ENCODE measurements at places on chromosomes 16 and 17. TPM values are rescaled to one million over a fixed set of nuclear protein-coding genes. Genes with fewer than 3 reads are reported as not detected.

ZNF597 gene
- total RNA-seq = 2.4 TPM

PRSS33 gene
- 0.15 TPM for total RNA-seq

IRX5 gene
- total RNA-seq = not detected

CARD14 gene
- not detected for total RNA-seq

UNC45B gene
- total RNA-seq = not detected

TBX21 gene
- 37.8 TPM for total RNA-seq

FAM20A gene
- not detected for total RNA-seq

EFNB3 gene
- not detected for total RNA-seq

SOST gene
- total RNA-seq = not detected

GRCh38 chr17:48392857-48393256 lies 37.2 kb downstream of the SKAP1 start:
- H3K4me1 ChIP-seq = no peaks in the 10 kb centered on the region
- no peak for DNase-seq
- no peaks in the 10 kb centered on the region for H3K27me3 ChIP-seq

DNA sequence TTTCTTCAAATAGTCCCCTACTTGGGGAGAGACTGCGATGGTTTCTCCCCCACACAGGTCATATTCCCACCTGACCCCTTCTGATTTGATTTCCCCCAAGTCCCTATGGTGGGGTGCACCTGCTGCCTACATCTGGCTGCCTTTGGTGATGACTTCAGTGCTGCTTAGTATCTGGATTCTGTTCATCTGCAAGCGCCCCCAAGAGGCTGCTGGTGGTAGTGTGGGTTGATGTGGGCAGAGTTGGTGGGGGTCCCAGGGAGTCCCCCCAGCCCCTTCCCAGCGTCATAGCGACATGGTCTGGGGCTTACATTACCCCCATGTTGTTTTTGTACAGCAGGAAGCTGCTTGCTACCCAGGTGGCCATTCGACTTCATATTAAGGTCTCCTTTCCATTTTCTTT lies 99.2 kb downstream of the NTN1 start:
- H3K27me3 ChIP-seq = peaks cover 3% of the 10 kb centered on the region
- no peaks in the 10 kb centered on the region for H3K36me3 ChIP-seq
- no peak for DNase-seq
- H3K4me1 ChIP-seq = no peaks in the 10 kb centered on the region

- no peak overlapping the region for H3K27ac ChIP-seq
- H3K36me3 ChIP-seq = peaks cover 10% of the 10 kb centered on the region
- peak overlapping the region; percentile 37 for H3K4me3 ChIP-seq
These were observed 2.3 kb downstream of the DLG4 start for GRCh38 chr17:7217113-7217987.

- peaks cover 57% of the 10 kb centered on the region for H3K36me3 ChIP-seq
- no peaks in the 10 kb centered on the region for H3K27me3 ChIP-seq
- H3K4me1 ChIP-seq = peaks cover 59% of the 10 kb centered on the region
- peak overlapping the region; percentile 65 for H3K27ac ChIP-seq
- peak overlapping the region; percentile 32 for H3K4me3 ChIP-seq
These were observed 21.7 kb downstream of the USP36 start for GRCh38 chr17:78818932-78819331.

DNA sequence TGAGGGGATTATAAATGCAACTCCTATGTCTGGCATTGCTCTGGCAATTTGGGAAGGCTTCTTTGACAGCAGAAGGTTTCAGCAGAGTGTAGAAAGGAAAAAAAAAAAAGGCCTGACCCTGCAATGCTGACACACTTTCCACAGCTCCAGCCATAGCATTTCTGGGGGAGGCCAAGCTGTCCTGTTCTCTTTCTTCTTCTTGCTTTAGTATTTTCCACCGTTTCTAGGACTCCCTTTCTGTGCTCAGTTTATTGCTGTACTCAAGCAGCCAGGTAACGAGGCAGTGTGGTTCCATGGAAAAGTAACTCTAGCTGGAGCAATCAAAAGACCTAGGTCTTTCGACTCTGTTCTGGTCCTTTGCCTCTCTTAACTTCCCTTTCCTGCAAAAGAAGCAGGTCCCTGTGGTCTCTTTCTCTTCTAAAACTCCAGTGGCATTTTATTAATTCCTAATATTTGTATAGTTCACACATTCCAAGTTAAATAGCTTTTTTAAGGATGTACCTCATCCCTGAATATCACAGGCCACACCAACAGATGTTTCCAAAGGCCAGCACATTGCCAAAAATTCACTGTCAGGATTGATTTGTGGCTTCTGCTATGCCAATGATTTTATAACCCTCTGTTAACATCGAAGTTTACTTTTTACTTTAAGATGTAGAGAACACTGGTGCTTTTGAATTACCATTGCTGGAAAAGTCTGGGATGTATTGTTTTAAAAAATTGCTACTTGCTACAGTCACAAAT lies 90.3 kb upstream of the BCAR1 start:
- H3K4me1 ChIP-seq = no peaks in the 10 kb centered on the region
- DNase-seq = no peak
- H3K27ac ChIP-seq = no peak overlapping the region
- H3K36me3 ChIP-seq = no peaks in the 10 kb centered on the region
- H3K27me3 ChIP-seq = no peaks in the 10 kb centered on the region

- H3K4me1 ChIP-seq = no peaks in the 10 kb centered on the region
- H3K27ac ChIP-seq = no peak overlapping the region
- H3K4me3 ChIP-seq = no peak overlapping the region
- no peak for DNase-seq
These were observed 95.3 kb upstream of the CRHR1 start for GRCh38 chr17:45688820-45689219.

DNA sequence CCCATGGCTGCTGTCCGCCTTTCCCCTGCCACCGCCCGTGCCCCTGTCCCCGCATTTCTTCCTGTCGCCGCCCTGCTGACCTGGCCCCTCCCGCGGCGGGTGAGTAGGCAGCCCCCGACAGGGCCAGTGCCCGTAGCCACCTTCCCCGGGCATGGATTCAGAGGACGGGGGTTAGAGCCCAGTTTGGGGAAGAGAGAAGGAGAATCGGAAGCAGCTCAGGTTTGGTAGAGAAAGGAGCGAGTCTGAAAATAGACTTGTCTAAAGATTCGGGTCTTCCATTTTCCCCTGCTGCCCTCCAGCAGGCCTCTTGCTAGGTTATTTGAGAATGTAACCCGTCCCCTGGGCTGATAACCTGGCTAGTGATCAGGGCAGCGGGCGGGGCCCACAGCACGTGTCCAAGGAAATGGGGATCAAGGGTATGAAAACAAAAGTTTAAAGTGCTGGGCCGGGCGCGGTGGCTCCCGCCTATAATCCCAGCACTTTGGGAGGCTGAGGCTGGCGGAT lies 7.9 kb upstream of the CLDN9 start:
- peak overlapping the region; percentile 59 for H3K27ac ChIP-seq
- no peaks in the 10 kb centered on the region for H3K36me3 ChIP-seq
- DNase-seq = no peak
- no peaks in the 10 kb centered on the region for H3K27me3 ChIP-seq
- peaks cover 22% of the 10 kb centered on the region for H3K4me1 ChIP-seq
- H3K4me3 ChIP-seq = no peak overlapping the region

GRCh38 chr17:36504156-36504545 lies 17.7 kb downstream of the ZNHIT3 start:
- no peaks in the 10 kb centered on the region for H3K4me1 ChIP-seq
- H3K27me3 ChIP-seq = no peaks in the 10 kb centered on the region
- peaks cover 4% of the 10 kb centered on the region for H3K36me3 ChIP-seq

DNA sequence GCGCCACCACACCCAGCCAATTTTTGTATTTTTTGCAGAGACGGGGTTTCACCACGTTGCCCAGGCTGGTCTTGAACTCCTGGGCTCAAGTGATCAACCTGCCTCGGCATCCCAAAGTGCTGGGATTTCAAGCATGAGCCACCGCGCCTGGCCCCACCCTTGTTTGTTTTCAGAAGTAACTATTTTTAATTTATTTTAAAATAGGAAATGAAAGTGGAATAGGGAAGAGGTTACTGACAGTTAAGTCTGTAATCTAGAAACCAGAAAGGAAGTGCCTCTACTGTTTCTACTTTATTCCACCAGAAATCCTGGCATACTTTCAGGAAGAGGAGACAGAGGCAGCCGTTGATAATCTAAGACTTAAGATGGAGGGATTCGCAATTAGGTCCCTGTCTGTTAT lies 225.6 kb downstream of the TANC2 start:
- no peak overlapping the region for H3K4me3 ChIP-seq
- no peak overlapping the region for H3K27ac ChIP-seq
- no peaks in the 10 kb centered on the region for H3K36me3 ChIP-seq
- H3K4me1 ChIP-seq = no peaks in the 10 kb centered on the region

DNA sequence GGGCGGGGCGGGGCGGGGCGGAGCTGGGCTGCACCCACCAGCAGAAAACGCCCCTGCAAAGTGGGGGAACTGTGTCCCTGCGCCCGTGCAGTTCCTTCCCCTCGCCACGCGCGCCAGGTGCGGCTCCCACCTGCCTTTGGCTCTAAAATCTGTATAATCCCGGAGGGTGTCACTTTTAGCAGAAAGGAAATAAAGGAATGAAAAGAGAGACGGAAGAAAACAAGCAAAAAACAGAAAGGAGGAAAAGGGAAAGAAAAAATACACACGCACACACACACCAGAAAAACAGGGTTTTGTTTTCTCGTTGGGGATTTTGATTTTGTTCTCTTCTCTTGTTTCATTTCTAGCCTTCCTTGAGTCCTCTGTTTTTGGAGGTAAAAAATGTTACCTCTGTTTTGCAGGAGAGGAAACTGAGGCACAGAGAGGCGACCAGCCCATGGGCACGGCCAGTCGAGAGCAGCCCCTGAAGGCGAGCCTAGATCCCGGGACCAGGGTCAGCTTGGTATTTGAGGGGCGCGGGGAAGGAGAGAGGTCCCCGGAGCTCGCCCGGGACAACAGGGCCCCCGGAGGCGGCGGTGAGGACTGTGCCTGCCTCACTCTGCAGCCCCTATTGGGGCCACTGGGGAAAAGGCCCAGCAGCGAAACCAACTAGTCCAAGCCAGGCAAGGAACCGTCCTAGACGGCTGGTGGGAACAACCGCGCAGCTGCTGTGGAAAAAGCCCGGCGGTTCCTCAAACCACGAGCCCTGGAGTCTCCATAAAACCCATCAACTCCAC lies 594 bp upstream of the CARHSP1 start:
- peaks cover 25% of the 10 kb centered on the region for H3K4me1 ChIP-seq
- H3K27me3 ChIP-seq = no peaks in the 10 kb centered on the region
- DNase-seq = no peak
- H3K4me3 ChIP-seq = peak overlapping the region; percentile 53
- H3K36me3 ChIP-seq = no peaks in the 10 kb centered on the region
